KBM-7 (cell line): ENCODE measurements at places on chromosomes 5 and 9.

- DNase-seq: no peak
Observed at GRCh38 chr5:6482735-6483134, 34.1 kb downstream of the UBE2QL1 start.

- DNase-seq: no peak
Observed at GRCh38 chr9:114302727-114303126, 20.2 kb upstream of the ORM1 start.

- DNase-seq: no peak
Observed at GRCh38 chr9:34809504-34810186, 99.7 kb upstream of the CCL21 start.

- DNase-seq: no peak
Observed at GRCh38 chr9:20753761-20754160, 69.7 kb downstream of the FOCAD start.

DNA sequence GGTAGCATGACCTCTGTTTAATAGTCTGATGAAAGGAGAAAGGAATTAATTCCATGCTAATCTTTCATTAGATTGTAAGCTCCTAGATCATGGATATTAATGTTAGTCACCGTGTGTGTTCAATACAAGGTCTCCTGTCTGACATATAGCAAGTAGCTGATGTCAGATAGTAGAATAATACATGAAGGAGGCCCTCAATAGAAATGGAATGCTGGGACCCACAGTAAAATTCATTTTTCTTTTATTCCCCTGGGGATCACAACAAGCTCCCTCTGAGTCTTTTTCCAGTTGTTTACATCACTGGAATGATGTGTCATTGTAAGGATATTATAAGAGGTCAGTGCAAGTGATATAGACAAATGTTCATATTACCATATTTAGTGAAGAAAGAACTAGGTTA, 240.3 kb upstream of the TRPC7 start:
- DNase-seq: no peak

GRCh38 chr9:136156209-136157120, 37.8 kb upstream of the TMEM250 start:
- no peak for DNase-seq

- DNase-seq: no peak
Observed at GRCh38 chr5:176608142-176608705, 1.7 kb downstream of the GPRIN1 start.

DNA sequence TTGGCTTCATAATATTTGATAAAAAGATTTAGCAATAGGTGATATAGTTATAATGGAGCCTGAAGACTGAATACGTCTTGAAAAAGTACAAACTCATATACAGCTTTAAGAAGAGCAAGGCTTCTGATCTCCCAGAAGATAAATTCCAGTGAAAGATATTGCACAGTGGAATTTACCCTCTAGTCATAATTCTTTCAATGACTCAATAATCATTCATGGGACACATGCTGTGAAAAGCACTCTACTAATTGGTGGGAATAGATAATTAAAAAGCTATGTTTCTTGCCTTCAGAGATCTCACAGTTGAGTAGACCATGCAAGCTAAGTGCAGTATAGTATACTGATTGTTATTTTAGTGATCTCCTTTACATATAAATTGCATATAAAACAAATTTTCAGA, 538.6 kb upstream of the CYLC2 start:
- DNase-seq: no peak

- no peak for DNase-seq
Observed at GRCh38 chr5:136309932-136310598, 55.3 kb downstream of the TRPC7 start.

DNA sequence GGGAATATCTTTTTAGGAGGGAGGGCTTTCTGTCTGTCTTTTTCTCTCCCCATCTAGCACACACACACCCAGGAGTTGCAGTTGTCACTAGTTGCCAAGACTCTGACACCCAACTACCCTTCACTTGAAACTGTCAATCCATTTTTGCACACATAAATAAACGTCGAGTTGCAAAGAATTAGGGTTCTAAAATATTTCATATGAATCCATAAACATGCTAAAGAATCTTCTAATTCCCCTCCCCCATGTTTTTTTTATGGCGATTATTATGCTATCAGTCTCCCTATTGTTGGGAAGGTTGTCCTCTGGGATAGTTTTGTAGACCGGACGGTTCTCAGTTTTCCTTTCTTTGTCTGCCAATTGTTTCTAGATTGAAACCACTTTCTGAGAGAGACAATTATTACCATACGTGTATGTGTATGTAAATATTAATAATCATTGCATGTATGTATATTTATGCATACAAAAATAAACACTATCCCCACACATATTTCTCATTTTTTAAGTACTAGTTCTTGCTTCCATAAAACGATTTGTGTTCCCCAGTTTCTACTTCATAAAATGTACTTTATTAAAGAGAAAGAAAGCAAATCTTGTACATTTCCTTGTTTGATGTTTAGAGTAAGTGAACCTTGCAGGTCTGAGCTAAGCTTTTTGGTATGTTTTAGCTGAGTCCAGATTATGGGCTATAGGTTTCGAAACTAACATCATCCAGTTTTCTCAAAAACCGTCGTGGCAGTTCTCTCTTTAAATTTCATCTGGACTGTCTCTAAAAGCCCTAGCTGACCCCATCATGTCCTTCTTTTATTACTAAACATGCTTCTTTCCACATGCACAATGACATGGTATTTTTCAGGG, 165.0 kb upstream of the MPDZ start:
- DNase-seq: no peak

GRCh38 chr5:72380492-72381274, 60.5 kb downstream of the PTCD2 start:
- DNase-seq: peak; percentile 61

- DNase-seq: no peak
Observed at GRCh38 chr9:14831074-14831473, 79.2 kb downstream of the FREM1 start.

DNA sequence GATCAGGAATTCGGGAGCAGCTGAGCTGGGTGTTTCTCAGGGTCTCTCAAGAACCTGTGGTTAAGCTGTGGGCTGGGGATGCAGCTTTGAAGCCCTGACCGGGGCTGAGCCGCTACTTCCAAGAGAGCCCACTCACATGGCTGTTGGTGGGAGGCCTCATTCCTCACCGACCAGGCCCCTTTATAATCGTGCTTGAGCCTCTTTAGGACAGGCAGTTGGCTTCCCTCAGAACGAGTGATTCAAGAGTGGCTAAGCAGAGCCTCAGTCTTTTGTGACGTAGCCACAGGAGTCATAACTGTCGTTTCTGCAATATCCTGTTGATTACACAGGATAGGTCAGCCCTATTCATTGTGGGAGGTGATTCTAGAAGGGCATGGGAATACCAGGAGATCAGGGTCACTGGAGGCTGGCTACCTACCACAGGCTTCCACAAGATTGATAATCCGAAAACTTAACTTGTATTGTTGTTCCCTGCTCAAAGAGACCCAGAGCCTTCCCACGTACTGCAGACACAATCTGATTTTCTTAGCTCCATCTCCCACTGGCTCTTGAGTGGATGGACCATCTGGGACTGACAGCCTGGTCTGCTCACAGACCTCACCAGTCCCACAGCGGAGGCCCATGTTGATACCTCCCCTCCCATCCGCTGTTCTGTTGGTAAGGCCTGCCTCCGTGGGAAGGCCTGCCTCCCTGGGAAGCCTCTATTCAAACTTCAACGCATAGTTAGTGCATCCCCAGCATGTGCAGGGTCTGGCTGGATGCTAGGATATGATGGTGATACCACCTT, 3.0 kb upstream of the ERGIC1 start:
- no peak for DNase-seq

GRCh38 chr5:89546657-89547056, 663.7 kb upstream of the MEF2C start:
- no peak for DNase-seq

GRCh38 chr9:73176450-73176875, 24.8 kb downstream of the ANXA1 start:
- DNase-seq: no peak

DNA sequence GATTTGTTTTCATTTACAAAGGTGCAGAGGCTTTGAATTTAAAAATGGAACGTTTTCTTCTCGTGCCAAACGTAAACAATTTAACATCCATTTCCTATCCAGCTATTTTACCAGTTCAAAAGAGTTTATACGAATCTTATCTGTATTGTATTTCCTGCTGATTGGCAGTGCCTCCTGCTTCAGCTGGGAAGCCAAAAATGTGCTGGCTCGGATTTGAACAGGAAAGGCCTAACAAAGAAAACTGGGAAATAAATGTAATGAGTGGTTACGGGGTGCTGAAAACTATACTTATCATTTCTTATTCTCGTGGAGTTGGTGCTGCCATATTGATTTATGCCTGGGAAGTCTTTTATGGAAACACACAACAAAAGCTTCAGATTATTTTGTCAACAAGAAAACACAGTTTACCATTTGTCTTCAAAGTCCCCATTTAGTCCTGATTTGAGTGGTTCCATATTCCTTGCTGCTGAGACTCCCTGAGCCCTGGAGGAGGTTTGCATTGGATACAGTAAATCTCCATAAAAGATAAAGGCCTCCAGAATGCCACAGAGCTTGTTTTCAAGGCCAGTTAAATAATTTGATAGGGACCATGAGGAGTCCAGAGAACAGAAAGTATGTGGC, 507.4 kb downstream of the RASEF start:
- no peak for DNase-seq

GRCh38 chr5:142501890-142502289, 177.1 kb upstream of the SPRY4 start:
- DNase-seq: no peak

DNA sequence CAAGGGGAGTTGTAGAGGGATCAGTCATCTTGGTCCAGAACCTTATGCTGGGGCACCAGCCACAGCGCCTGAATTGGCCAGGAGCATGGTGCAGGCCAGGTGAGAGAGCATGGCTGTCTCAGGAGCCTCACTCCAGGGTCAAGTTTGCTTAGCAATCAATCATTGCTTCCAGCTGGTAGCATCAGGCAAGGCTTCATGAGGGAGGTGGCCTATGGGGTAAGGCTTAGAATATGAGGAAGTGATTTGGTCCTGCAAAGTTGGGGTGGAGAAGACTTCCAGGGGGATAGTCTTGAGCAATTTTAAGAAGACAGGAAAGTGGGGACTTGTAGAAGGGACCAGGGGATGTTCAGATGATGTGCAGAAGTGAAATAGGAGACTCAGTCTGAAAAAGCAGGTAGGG, 53.9 kb upstream of the PITX1 start:
- DNase-seq: no peak

DNA sequence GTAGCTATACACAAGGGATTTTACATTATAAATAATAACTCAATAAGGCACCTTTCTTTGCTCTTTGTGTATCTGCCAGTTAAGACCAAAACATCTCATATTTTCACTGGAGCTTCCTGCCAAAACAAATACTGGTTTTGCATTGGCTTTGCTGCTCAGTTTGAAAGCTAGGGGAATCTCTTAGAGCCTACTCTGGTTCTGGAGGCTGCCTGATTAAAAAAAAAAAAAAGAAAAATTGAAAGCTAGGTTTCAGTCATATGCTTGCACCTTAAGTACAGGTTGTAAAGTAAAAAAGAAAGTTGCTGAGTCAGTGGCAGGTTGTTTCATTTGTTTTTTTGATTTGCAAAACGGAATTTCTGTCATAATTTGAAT, 2.3 kb downstream of the DENND4C start:
- DNase-seq: no peak

DNA sequence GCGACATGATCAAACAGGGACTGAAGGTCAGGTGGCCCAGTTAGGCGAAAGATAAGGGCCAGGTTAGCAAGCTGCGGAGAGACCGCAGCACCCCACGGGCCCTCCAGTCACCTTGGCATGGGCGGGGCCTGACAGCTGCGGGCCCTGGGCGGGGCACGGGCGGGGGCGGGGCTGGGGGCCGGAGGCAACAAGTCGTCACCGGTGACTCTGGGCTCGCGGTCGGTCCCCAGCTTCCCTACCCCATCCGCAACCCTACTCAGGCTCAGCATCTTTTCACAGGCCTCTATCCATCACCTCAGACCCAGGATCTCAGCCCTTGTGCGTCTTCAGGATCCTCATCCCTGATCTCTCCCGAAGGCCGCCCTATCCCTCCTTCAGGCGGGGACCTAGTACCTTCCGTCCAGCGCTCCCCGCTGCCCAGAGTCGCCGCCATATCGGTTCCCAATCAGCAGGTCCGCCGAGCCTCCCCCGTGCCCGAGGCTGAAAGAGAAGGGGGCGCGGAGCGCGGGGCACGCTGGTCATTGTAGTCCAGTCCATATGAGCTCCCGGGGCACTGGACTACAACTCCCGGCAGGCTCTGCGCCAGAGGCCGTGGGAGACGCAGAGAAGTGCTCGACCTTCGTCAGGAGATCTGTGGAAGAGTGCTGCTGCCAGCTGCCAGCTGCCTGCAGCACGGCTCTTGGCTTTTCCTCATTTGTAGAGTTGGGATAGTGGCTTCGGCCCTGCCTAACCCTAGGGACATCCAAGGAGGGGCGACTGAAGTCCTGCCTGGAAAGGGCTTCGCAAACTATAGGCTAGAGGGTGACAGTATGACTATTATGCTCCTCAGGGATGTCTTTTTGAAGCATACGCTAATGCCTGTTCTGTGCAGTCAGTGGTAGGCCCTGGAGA, at the start of gene DNAJC18:
TSS of gene DNAJC18 (minus strand) at position 513 of the 891 bp plus-strand sequence. CDS start at position 433, 80 bp downstream.
- DNase-seq: peak; percentile 86

GRCh38 chr9:108156270-108156998, 666.9 kb upstream of the KLF4 start:
- DNase-seq: peak; percentile 12

DNA sequence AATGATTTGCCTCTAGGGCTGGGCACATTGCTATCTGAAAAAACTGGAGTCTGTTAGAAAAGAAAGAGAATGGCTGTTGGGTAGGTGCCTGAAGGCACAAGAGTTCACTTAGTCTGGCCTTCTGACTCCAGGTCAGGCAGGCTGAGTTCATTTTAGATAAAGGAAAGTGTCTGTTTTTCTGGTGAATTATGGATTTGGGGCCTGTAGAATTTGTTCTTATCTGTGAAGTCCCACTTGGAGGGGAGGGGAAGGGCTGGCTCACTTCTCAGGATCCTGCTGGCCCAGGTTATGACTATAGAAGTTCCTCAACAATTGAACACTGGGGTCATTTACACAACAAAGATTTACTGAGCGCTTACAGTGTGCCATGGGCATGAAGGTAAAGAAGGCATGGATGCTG, 11.5 kb upstream of the SEPTIN8 start:
- DNase-seq: no peak

GRCh38 chr9:127796225-127796813, 6.4 kb upstream of the FPGS start:
- no peak for DNase-seq

DNA sequence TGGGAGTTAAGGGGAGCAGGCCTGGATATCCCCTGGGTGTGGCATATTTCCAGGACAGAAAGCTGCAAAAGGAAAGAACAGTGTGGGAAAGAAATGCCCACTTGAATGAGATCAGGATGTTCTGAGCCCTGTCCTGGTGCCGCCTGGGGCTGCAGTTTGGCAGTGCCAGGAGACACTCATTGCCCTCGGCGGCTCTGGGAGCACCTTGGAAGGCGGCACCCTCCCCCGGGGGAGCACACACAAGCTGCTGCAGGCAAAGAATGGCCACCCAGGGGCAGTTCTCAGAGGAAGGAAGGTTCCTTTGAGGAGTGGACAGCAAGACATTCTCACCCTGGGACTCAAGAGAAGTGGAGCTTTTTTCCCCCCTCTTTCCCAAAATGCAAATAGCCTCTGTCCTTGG, 305.3 kb downstream of the NTRK2 start:
- no peak for DNase-seq

- peak; percentile 71 for DNase-seq
Observed at GRCh38 chr5:171984748-171985419, 21.6 kb downstream of the FBXW11 start.
